ENCODE measurements at places on chromosomes 12 and 14.

GRCh38 chr14:96410119-96410518, 18.2 kb downstream of the AK7 start:
- DNase-seq: no peak

GRCh38 chr12:104620837-104621531, 164.2 kb downstream of the CHST11 start:
- no peak for DNase-seq

- no peak for DNase-seq
Observed at GRCh38 chr12:12546314-12546772, 16.3 kb downstream of the DUSP16 start.

- DNase-seq: no peak
Observed at GRCh38 chr12:54009171-54010052, 627 bp downstream of the HOXC8 start.

- DNase-seq: peak; percentile 76
Observed at GRCh38 chr12:132614861-132615578, 3.6 kb upstream of the P2RX2 start.

GRCh38 chr14:60153991-60154390, 11.2 kb downstream of the DHRS7 start:
- no peak for DNase-seq

GRCh38 chr12:6424008-6424347, 20.8 kb upstream of the CD27 start:
- DNase-seq: no peak
